ENCODE measurements at places on chromosomes 2 and 18. TPM values are rescaled to one million over a fixed set of nuclear protein-coding genes. Genes with fewer than 3 reads are reported as not detected.
A peak's percentile ranks its signal among the peaks of the same experiment; 100 is the strongest.

The DSC1 gene
- polyA plus RNA-seq: not detected

GRCh38 chr2:148257276-148257675, 236.4 kb downstream of the MBD5 start:
- no peak for DNase-seq
- no peak overlapping the region for H3K27ac ChIP-seq
- no peak overlapping the region for H3K4me3 ChIP-seq
- no peaks in the 10 kb centered on the region for H3K36me3 ChIP-seq
- H3K27me3 ChIP-seq: no peaks in the 10 kb centered on the region

DNA sequence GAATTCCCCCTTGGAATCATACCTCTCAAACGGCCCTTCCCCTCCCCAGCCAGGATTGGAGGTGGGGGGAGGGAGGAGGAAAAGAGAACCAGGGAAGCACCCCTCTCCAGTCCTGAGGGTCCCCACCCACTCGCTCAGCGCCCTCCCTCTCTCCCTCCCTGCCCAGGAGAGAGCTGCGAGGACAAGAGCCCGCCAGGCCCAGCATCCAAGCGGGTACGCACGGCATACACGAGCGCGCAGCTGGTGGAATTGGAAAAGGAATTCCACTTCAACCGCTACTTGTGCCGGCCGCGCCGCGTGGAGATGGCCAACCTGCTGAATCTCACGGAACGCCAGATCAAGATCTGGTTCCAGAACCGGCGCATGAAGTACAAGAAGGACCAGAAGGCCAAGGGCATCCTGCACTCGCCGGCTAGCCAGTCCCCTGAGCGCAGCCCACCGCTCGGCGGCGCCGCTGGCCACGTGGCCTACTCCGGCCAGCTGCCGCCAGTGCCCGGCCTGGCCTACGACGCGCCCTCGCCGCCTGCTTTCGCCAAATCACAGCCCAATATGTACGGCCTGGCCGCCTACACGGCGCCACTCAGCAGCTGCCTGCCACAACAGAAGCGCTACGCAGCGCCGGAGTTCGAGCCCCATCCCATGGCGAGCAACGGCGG, 14.4 kb downstream of the HOXD3 start:
- H3K27ac ChIP-seq: no peak overlapping the region
- no peaks in the 10 kb centered on the region for H3K27me3 ChIP-seq
- H3K36me3 ChIP-seq: no peaks in the 10 kb centered on the region

The ANKRD30B gene
- polyA plus RNA-seq: not detected

DNA sequence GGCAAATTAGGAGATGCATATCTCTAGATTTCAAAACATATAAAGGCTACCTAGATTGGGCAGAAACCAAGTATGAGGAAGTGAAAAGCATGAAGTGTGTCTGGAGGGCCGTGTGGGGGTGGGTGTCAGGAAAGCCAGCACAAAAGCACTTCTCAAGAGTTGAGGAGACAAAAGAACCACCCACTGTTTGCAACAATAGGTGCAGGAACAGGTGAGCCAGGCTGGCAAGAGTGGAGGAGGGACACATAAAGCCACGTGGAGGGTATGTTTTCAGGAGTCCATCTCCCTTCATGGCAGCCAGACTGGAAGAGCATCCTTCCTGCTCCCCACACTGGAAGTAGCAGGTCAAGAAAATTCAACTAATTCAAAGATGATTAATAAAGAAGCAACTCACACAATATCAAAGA, 96.4 kb downstream of the CERS6 start:
- H3K4me3 ChIP-seq: no peak overlapping the region
- H3K4me1 ChIP-seq: no peaks in the 10 kb centered on the region
- H3K27me3 ChIP-seq: no peaks in the 10 kb centered on the region
- H3K36me3 ChIP-seq: no peaks in the 10 kb centered on the region
- no peak overlapping the region for H3K27ac ChIP-seq

- H3K4me1 ChIP-seq: no peaks in the 10 kb centered on the region
- no peaks in the 10 kb centered on the region for H3K36me3 ChIP-seq
- H3K4me3 ChIP-seq: no peak overlapping the region
- DNase-seq: no peak
- H3K27ac ChIP-seq: no peak overlapping the region
Observed at GRCh38 chr2:222445227-222445626, 20.9 kb downstream of the SGPP2 start.

- H3K27me3 ChIP-seq: no peaks in the 10 kb centered on the region
- DNase-seq: no peak
- no peaks in the 10 kb centered on the region for H3K4me1 ChIP-seq
- H3K27ac ChIP-seq: no peak overlapping the region
- no peaks in the 10 kb centered on the region for H3K36me3 ChIP-seq
Observed at GRCh38 chr2:165815299-165816141, 21.5 kb upstream of the GALNT3 start.

The C18orf54 gene
- polyA plus RNA-seq: 0.68 TPM

- no peak for DNase-seq
- no peak overlapping the region for H3K27ac ChIP-seq
- no peaks in the 10 kb centered on the region for H3K4me1 ChIP-seq
- H3K27me3 ChIP-seq: no peaks in the 10 kb centered on the region
- H3K4me3 ChIP-seq: no peak overlapping the region
Observed at GRCh38 chr2:2668681-2669265, 337.7 kb upstream of the MYT1L start.

The MFSD6 gene
- 15.9 TPM for polyA plus RNA-seq

GRCh38 chr18:58512648-58513588, 116.0 kb downstream of the ALPK2 start:
- no peak overlapping the region for H3K4me3 ChIP-seq
- no peaks in the 10 kb centered on the region for H3K36me3 ChIP-seq
- no peak for DNase-seq
- H3K27me3 ChIP-seq: no peaks in the 10 kb centered on the region

The TUBA3E gene
- not detected for polyA plus RNA-seq

The SMCHD1 gene
- 8.9 TPM for polyA plus RNA-seq

The NFU1 gene
- polyA plus RNA-seq: 22.2 TPM

DNA sequence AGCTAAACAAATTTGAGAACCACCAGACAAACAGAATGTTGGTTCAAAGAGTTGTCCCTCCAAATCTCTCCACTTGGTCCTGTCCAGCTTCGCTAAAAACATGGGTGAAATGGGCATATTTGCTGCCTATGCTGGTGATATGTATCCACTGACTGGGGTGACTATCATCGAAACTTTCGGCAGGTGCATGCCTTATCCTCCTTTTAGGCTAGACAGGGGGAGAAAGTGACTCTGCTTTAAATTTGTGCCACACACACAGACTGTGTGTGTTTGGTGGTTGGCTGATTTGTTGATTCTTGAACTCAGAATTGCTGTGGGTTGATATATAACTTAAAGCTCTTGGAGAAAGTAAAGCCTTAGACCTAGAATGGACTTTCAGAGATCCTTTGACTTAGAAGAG, 324.1 kb upstream of the NT5C1B start:
- no peak overlapping the region for H3K4me3 ChIP-seq
- no peak overlapping the region for H3K27ac ChIP-seq
- DNase-seq: no peak

GRCh38 chr2:167653131-167653530, 594.3 kb downstream of the STK39 start:
- DNase-seq: no peak
- no peak overlapping the region for H3K4me3 ChIP-seq
- H3K27me3 ChIP-seq: no peaks in the 10 kb centered on the region
- no peaks in the 10 kb centered on the region for H3K36me3 ChIP-seq
- no peak overlapping the region for H3K27ac ChIP-seq

The SP9 gene
- not detected for polyA plus RNA-seq

The UGT1A4 gene
- not detected for polyA plus RNA-seq

- DNase-seq: no peak
- H3K4me3 ChIP-seq: no peak overlapping the region
- H3K27me3 ChIP-seq: no peaks in the 10 kb centered on the region
- no peaks in the 10 kb centered on the region for H3K4me1 ChIP-seq
Observed at GRCh38 chr2:182826064-182826463, 40.4 kb downstream of the FRZB start.

- no peak overlapping the region for H3K4me3 ChIP-seq
- H3K36me3 ChIP-seq: no peaks in the 10 kb centered on the region
- no peak for DNase-seq
- H3K27me3 ChIP-seq: no peaks in the 10 kb centered on the region
- peaks cover 9% of the 10 kb centered on the region for H3K4me1 ChIP-seq
- no peak overlapping the region for H3K27ac ChIP-seq
Observed at GRCh38 chr2:167504695-167505094, 616.4 kb downstream of the XIRP2 start.

- peaks cover 7% of the 10 kb centered on the region for H3K4me1 ChIP-seq
- H3K4me3 ChIP-seq: peak overlapping the region; percentile 18
- H3K27ac ChIP-seq: peak overlapping the region; percentile 76
- DNase-seq: no peak
Observed at GRCh38 chr2:68059784-68060525, 2.8 kb downstream of the C1D start.

DNA sequence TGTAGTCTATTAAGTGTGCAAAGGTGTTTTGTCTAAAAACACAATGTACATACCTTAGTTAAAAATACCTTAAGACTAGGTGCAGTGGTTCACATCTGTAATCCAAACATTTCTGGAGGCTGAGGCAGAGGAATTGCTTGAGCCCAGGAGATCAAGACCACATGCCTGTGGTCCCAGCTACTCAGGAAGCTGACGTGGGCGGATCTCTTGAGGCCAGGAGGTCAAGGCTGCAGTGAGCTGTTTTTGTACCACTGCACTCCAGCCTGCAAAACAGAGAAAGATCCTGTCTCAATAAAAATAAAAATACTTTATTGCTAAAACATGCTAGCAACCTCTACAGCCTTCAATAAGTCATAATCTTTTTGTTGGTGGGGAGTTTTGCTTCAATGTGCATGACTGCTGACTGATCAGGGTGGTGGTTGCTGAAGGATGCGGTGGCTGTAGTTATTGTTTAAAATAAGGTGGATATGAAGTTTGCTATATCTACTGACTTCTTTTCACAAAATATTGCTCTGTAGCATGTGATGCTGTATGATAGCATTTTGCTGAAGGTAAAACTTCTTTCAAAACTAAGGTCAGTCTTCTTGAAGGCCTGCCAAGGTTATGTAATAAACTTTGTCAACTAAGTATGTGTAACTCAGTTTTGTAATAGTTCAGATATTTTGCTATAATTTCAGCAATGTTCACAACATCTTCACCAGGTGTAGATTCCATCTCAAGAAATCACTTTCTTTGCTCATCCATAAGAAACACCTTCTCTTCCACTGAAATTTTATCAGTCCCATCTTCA, 1238.0 kb upstream of the NRXN1 start:
- no peaks in the 10 kb centered on the region for H3K4me1 ChIP-seq
- no peak for DNase-seq
- no peaks in the 10 kb centered on the region for H3K27me3 ChIP-seq
- H3K4me3 ChIP-seq: no peak overlapping the region
- H3K36me3 ChIP-seq: no peaks in the 10 kb centered on the region

DNA sequence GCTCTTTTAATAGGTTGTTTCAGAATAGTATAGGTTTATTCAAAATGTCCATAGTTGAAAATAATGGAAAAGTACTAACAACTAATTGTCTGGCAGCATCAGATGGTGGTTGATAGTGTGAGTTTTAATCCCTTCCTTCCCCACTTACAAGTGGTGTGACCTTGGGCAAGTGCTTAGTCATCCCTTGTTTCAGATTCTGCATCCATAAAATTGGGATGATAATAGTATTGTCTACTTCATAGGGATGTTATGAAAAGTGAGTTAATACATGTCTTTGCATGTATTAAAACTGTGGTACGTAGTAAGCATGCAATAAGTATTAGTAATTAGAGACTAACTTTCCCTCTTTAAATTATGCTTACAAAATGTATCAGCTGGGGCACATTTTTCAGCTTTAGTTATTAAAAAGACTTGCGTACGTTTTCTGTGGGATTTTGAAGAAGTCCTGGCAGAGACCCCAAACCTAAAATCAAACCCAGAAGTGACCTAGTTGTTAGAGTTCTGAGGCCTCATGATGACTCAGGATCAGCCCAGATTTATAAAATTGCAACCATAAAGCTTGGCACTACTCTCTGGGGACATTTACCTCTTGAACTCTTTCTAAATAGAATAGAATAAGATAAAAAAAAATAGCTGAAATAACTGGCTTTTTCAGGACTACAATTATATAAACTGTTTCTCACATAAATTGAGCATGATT, 8.6 kb downstream of the ITGA4 start:
- peak overlapping the region; percentile 42 for H3K27ac ChIP-seq
- no peak overlapping the region for H3K4me3 ChIP-seq
- no peaks in the 10 kb centered on the region for H3K27me3 ChIP-seq
- H3K4me1 ChIP-seq: peaks cover 7% of the 10 kb centered on the region

All from SK-N-SH (cell line).